ENCODE measurements at places on chromosomes 7 and 10. TPM values are rescaled to one million over a fixed set of nuclear protein-coding genes. Genes with fewer than 3 reads are reported as not detected.

- no peak for DNase-seq
- H3K36me3 ChIP-seq, result no peaks in the 10 kb centered on the region
- no peak overlapping the region for H3K27ac ChIP-seq
These were observed 353.7 kb downstream of the HTR7 start for GRCh38 chr10:90504172-90504571.

DNA sequence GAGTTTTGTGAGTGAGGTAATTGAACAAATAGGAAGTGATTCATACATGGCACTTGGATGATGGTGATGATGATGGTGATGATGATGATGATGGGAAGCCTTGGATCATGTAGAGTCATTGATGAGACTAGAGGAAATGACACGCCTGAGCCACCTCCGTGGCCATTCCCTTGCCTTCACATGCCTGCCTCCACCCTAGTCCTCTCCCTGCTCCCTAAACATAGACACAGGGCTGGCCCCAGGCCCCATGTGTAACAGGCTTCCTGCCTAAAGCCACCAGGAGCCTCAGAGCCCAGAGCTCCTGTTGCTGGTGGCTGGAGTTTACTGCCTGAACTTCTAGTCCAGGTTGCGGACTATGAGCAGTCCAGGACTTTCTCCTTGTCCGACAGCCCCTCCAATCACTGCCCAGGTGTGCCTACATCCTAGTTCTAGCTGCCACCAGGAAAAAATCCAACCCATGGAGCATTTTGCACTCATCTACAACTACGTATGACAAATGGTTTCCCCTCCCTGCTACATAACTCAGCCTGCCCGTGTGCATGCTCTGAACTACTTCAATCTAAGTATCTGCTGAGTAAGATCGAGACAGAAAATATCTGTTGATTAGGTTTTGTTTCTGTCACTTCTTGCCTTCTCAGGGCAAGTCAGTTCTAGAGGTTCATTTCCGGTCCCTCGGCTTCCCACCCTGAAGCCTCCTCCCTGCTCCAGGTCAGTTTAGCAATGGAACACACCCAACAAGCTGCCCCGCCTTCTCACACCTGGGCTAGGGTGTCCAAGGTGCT is 35.5 kb upstream of the KDM7A start:
- no peak overlapping the region for H3K27ac ChIP-seq
- no peaks in the 10 kb centered on the region for H3K36me3 ChIP-seq
- no peaks in the 10 kb centered on the region for H3K4me1 ChIP-seq
- DNase-seq, result no peak
- H3K27me3 ChIP-seq, result no peaks in the 10 kb centered on the region
- no peak overlapping the region for H3K4me3 ChIP-seq

- H3K27ac ChIP-seq, result no peak overlapping the region
- H3K36me3 ChIP-seq, result no peaks in the 10 kb centered on the region
- H3K4me1 ChIP-seq, result no peaks in the 10 kb centered on the region
These were observed 303.5 kb downstream of the BBS9 start for GRCh38 chr7:33432821-33433220.

Gene LRRN3
- total RNA-seq, result 1.4 TPM

DNA sequence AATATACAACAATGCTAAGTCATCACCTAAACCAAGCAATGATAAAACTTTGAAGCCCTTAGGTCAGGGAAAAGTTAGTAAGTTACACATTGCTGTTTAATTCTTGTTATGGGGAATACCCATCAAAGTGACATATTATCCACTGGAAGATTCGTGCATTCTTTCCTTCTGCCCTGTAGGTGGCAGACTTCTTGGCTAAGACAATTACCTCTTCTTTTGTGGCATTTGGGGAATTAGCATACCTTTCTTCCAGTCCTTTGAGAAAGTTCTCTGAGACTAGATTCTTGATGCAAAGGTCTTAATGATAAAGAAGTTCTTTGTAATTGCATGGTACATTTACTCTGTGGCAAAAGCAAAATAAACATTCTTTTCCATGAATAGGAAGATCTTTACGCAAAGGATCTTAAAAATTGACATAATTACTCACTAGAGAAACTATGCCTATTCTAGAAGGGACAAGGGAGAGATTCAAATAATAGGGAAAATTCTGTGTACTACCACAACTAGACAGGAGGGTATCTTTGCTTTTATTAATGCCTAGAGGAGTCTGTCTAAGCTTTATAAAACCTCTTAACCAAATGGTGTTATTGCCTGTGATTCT is 395.9 kb downstream of the GRM8 start:
- H3K4me3 ChIP-seq, result no peak overlapping the region
- H3K36me3 ChIP-seq, result no peaks in the 10 kb centered on the region
- H3K27ac ChIP-seq, result no peak overlapping the region

Gene PHYH
- total RNA-seq, result 16.5 TPM

Gene CAV1
- 9.4 TPM for total RNA-seq

DNA sequence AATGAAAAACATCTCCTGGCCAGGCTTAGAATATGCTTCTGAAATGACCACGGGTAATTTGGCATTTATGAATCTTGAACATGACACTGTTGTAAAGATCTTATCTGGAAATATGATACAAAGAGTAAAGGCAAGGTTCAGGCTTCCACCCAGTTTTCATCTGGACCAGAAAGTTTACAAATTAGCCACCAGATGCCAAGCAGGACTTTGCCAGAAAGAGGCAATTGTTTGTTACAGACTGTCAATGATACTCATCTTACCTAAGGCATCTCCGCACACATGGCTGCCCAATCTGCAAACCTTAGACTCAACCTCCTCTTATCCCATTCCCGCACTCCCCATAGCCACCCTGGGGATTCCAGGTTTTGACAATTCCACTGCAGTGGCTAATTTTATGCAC is 795.3 kb downstream of the TYW1 start:
- no peak overlapping the region for H3K4me3 ChIP-seq
- DNase-seq, result no peak
- H3K27me3 ChIP-seq, result peaks cover 44% of the 10 kb centered on the region

GRCh38 chr7:16422917-16423316 is 1.6 kb upstream of the CRPPA start:
- no peaks in the 10 kb centered on the region for H3K4me1 ChIP-seq
- H3K27me3 ChIP-seq, result no peaks in the 10 kb centered on the region
- DNase-seq, result no peak
- H3K36me3 ChIP-seq, result no peaks in the 10 kb centered on the region
- no peak overlapping the region for H3K27ac ChIP-seq
- H3K4me3 ChIP-seq, result no peak overlapping the region

DNA sequence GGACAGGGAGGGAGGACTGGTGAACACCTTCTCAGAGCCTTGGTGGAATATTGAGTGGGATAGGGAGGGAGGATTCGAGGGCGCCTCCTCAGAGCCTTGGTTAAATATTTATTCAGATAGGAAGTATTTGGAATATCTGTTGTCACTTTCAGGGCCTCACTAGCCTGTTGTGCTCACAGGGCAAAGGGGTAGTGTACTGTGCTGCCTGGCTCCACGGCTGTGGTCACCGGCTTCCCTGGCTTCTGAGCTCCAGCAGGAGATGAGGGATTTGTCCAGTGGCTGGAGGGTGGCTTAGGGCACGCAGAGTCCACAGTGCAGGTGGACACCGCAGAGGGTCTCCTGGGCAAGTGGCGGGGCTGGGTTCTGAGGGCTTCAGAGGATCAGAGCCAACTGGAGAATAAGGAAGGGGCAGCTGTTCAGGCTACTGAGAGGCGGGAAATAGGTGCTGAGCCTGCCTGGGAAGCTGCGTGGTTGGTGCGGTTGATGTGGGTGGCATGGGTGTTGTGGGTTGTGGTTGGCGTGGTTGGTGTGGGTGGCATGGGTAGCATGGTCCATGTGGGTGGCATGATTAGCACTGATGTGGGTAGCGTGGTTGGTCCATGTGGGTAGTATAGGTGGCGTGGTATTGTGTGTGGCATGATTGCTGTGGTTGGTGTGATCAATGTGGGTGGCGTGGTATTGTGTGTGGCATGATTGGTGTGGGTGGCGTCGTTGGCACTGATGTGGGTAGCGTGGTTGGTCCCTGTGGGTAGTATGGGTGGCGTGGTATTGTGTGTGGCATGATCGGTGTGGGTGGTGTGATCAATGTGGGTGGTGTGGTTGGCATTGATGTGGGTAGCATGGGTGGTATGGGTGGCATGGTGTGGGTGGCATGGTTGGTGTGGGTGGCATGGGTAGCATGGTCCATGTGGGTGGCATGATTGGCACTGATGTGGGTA is 16.7 kb downstream of the INPP5A start:
- no peak overlapping the region for H3K4me3 ChIP-seq
- H3K36me3 ChIP-seq, result no peaks in the 10 kb centered on the region
- no peaks in the 10 kb centered on the region for H3K4me1 ChIP-seq
- H3K27ac ChIP-seq, result no peak overlapping the region

Gene LIMK1
- 88.9 TPM for total RNA-seq

- DNase-seq, result no peak
- H3K27me3 ChIP-seq, result no peaks in the 10 kb centered on the region
These were observed 185.7 kb downstream of the STK31 start for GRCh38 chr7:23895666-23896096.

GRCh38 chr10:84135836-84136235 is 3.5 kb upstream of the GHITM start:
- no peaks in the 10 kb centered on the region for H3K36me3 ChIP-seq
- peaks cover 18% of the 10 kb centered on the region for H3K27me3 ChIP-seq
- no peak for DNase-seq
- H3K4me3 ChIP-seq, result no peak overlapping the region

- H3K4me3 ChIP-seq, result peak overlapping the region; percentile 44
- H3K36me3 ChIP-seq, result peaks cover under 1% of the 10 kb centered on the region
- H3K27me3 ChIP-seq, result no peaks in the 10 kb centered on the region
- H3K27ac ChIP-seq, result no peak overlapping the region
These were observed 74.4 kb upstream of the EFCAB10 start for GRCh38 chr7:105655500-105656380.

GRCh38 chr10:133196221-133196915 is 33.6 kb upstream of the UTF1 start:
- no peak overlapping the region for H3K27ac ChIP-seq
- no peaks in the 10 kb centered on the region for H3K4me1 ChIP-seq
- no peaks in the 10 kb centered on the region for H3K27me3 ChIP-seq
- no peaks in the 10 kb centered on the region for H3K36me3 ChIP-seq

- no peak overlapping the region for H3K4me3 ChIP-seq
- H3K27me3 ChIP-seq, result peaks cover 10% of the 10 kb centered on the region
- H3K4me1 ChIP-seq, result peaks cover 3% of the 10 kb centered on the region
- H3K36me3 ChIP-seq, result no peaks in the 10 kb centered on the region
These were observed 138.1 kb downstream of the ADAM22 start for GRCh38 chr7:88071994-88072714.

Gene CALCR
- total RNA-seq, result 16.8 TPM

- no peaks in the 10 kb centered on the region for H3K4me1 ChIP-seq
- no peak overlapping the region for H3K4me3 ChIP-seq
- no peak for DNase-seq
- H3K27ac ChIP-seq, result no peak overlapping the region
- no peaks in the 10 kb centered on the region for H3K27me3 ChIP-seq
- no peaks in the 10 kb centered on the region for H3K36me3 ChIP-seq
These were observed 19.6 kb upstream of the GIMAP2 start for GRCh38 chr7:150665896-150666295.

- peaks cover 7% of the 10 kb centered on the region for H3K4me1 ChIP-seq
- peak overlapping the region; percentile 78 for H3K4me3 ChIP-seq
- peaks cover 27% of the 10 kb centered on the region for H3K36me3 ChIP-seq
- H3K27ac ChIP-seq, result no peak overlapping the region
- no peaks in the 10 kb centered on the region for H3K27me3 ChIP-seq
- peak; percentile 90 for DNase-seq
These were observed 1.1 kb downstream of the MARVELD1 start for GRCh38 chr10:97714401-97715258.

Gene ZNF479
- not detected for total RNA-seq

DNA sequence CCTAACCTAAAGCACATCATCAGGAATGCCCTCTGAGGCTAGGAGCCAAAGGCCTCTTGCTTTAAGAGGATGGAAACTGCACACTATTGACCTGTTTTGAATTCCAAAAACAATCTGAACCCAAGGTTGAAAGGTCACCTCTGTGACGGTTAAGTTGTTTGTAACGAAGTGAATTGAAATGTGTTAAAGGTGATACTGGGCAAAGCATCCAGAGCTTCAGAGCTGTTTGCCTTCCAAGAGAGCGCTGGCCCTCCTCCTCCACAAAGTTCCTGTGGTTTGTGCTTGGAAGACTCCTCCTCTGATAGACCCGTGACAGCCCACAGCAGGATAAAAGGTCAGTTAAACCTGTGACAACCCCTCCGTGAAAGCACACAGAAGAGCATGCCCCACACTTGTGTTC is 133.7 kb upstream of the CTTNBP2 start:
- H3K4me1 ChIP-seq, result peaks cover 3% of the 10 kb centered on the region
- DNase-seq, result no peak
- H3K27me3 ChIP-seq, result no peaks in the 10 kb centered on the region
- no peaks in the 10 kb centered on the region for H3K36me3 ChIP-seq

DNA sequence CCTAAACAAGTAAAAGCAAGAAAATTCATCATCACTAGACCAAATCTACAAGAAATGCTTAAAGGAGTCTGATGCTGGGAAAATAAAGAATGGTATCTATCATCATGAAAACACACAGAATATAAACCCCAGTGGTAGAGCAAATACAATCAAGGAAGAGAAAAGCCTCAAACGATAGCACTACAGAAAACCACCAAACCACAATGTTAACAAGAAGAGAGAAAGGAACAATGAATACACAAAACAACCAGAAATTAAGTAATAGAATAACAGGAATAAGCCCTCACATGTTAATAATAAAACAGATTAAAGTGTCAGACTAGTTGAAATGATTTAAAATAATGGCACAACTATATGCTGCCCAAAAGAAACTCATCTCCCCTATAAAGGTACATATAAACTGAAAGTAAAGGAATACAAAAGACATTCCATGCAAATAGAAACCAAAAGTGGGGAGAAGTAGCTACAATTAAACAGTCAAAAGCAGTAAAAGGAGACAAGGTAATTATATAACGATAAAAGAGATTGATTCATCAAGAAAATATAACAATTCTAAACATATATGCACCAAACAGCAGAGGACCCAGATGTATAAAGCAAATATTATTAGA is 77.3 kb downstream of the JMJD1C start:
- H3K4me3 ChIP-seq, result no peak overlapping the region
- peaks cover 3% of the 10 kb centered on the region for H3K4me1 ChIP-seq
- H3K27me3 ChIP-seq, result no peaks in the 10 kb centered on the region
- DNase-seq, result no peak
- no peaks in the 10 kb centered on the region for H3K36me3 ChIP-seq

DNA sequence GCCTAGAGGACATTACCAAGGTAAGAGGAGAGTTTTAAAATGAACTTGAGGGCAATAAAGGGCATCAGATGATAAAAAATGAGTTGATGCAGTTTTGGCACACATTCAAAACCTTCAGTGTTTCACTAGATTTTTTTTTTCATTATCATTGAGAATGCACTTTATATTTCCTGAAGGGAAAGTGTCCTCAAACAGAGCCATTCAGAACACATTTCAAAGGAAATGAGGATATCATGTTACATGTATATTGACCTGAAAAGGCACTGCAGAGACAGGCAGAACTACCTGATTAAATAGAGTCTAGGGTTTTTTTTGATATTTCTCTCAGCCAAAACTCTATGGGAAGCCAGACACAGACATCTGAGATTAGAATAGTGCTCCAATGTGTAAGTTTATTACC is 454.0 kb downstream of the NEBL start:
- DNase-seq, result no peak
- no peak overlapping the region for H3K27ac ChIP-seq
- H3K4me1 ChIP-seq, result no peaks in the 10 kb centered on the region
- H3K4me3 ChIP-seq, result no peak overlapping the region

- H3K27ac ChIP-seq, result peak overlapping the region; percentile 13
- no peak overlapping the region for H3K4me3 ChIP-seq
- H3K36me3 ChIP-seq, result no peaks in the 10 kb centered on the region
- no peaks in the 10 kb centered on the region for H3K4me1 ChIP-seq
- no peaks in the 10 kb centered on the region for H3K27me3 ChIP-seq
These were observed 312.8 kb downstream of the PHTF2 start for GRCh38 chr7:78111386-78111785.
